Stimulated activated CD4-positive, alpha-beta T cell treated with anti-CD3 and anti-CD28 coated beads, TNF-alpha, amount 100 ng/mL, for 4 hours (primary cell): ENCODE measurements at places on chromosomes 3 and 15.

DNA sequence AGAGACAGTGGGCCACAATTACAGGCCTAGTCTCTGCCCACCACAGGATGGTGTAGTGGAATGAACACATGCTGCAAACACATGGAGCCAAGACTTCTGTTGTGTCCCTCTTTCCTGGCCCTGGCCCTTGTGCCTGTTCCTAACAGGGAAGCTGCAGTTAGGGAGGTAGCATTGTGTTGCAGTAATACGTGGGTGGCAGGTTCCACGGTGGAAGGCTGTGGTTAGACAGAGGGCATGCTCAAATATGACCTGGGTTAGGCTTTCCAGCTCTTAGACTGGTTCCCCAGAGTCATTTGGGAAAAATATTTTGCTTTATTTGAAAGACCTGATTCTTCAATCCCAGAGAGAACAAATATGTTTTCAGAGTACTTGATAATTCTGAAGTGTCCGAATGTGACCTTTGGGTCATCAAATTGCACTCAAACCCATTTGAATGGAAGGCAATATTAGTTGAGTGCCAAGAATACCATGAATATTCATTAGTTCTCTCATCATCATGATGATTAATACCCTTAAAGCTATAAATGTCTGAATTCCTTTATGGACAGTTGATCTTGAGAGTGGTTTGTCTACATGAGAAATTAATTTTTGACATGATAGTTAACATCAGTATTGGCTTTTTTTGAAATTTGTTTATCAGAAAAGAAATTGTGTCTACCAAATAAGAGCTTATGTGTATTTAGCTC is 28.5 kb downstream of the PLAAT1 start:
- DNase-seq: no peak

DNA sequence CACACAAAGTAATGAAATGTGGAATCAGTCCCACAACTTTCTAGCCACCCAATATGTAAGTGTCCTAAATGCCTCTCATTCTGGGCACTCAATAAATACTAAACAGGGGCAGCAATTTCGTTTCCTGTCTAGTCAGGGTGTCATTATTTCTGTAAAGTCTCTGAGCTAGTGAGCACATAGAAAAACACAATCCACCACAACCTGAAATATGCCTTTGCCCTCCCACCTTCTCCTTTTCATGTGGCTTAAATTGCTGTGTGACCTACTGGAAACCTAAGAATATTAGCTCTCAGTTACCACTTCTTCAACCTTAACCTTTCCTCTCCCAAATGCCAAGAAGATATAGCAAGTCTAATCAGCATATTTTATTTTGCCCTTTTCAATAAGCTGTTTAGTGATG is 456.3 kb upstream of the KCNMB2 start:
- no peak for DNase-seq

DNA sequence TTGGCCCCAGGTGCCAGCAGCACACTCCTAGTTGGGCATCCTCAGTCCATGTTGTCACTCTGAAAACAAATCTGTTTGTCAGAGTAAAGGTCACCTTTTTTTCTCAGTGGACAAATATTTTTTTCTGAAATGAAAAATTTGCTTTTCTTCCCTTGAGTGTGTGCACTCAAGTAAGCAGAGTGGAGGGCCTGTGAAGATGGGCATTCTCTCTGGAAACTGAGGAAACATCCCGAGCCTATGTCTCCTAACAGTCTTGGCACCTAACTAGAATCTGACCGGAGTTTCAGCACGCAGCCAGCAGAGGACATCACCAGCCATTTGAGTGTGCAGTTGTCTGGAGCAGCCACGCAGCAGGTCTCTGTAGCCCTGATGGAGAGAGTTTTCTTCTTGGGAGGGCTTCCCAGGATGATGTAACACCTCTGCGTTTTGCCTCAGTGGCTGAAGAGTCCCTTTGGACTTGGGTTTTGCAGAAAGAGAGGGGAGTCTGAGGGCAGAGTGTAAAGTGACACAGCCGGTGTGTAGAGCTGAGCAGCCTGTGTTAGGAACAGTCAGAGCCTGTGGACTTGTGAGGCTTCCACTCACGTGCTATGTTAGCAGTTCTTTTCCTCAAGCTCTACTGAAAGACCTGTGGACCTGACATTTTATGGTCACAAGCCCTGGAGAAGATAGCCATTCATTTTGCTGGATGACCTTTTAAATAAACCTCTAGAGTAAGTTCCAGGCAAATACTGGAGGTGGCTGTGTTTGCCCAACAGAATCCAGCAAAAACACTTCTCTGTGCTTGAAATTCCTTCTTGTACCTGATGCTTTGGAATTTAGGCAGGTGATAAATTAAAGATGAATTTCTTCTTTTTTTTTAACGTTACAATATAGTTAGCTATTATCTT is 51.6 kb downstream of the ABHD2 start:
- no peak for DNase-seq

DNA sequence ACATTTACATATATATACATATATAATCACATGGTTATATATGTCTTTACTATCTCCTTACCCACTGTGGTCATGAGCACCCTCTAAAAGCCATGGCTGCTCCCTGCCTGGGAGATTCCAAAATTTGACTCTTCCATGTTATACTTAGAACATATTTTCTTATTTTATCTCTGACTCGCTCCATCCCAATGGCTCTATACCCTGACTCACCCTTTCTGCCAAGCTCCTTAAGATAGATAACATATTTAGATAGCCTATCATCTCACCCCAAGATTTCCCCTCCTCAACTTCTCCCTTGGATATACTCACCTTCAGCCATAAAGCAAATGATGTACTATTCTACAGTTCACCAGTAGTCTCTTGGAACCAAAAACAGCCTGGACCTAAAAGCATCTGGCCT is 65.1 kb downstream of the CD200R1L start:
- no peak for DNase-seq

DNA sequence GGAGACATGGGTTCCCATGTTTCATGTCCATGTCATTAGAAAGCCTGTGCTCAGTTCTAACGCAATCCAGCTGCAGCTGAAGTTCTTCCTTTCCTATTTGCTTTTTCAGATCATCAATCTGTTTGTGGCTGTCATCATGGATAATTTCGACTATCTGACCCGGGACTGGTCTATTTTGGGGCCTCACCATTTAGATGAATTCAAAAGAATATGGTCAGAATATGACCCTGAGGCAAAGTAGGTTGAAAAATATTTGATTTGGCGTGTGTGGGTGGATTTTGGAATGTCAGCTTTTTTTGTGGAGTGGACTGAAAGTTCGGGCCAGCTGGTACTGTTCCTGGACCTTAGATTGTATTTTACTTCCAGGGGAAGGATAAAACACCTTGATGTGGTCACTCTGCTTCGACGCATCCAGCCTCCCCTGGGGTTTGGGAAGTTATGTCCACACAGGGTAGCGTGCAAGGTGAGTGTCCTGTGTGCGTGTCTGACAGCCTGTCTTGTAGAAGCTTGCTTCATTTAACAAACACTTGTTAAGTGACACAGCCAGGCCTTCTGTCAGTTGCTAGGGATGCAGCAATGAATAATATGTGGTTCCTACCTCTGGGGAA is 69.6 kb downstream of the CHDH start:
- DNase-seq: no peak
